AML-193 (cell line): ENCODE measurements at places on chromosomes 12 and 14.

- no peak for DNase-seq
These were observed 141.8 kb downstream of the MYRFL start for GRCh38 chr12:69966839-69967238.

DNA sequence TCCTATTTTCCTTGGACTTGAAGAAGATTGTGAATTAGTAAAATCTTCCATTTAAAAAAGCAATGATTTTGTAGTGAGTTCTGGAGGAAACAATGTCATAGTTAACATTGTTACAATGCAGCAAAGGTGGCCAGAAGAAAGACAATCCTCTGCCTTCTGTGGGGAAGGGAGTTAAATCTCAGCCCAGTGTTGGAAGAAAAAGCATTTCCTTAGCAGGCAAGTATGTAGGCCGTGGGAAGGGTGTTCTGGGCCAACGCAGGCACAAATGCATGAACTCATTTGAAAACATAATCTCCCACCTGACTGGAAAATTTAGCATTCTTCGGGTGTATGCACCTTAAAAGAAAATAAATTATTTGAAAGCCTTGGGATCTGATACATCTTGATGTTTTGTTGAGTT lies 258.6 kb downstream of the ADAMTS20 start:
- DNase-seq, result no peak

DNA sequence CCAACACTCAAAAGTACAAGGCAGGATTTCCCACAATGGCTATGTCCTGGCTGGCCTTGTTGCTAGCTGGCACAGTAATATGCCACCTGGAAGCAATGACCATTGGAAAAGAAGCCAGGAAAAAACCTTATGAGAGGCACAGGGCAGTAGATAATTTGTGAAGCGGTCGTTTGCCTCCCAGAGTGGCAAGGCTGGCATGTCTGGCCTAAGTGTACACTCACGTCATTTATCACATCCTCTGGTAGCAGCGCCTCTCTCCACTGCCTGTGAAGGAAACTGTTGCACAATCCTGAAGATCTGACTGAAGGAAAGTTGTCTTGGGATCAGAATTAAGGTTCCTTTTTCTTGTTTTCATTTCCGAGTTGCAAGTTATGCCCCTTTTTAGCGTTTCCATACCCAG lies 408.5 kb downstream of the ZFP36L1 start:
- DNase-seq, result peak; percentile 79

- no peak for DNase-seq
These were observed 9.4 kb downstream of the DHX37 start for GRCh38 chr12:124979568-124979967.

DNA sequence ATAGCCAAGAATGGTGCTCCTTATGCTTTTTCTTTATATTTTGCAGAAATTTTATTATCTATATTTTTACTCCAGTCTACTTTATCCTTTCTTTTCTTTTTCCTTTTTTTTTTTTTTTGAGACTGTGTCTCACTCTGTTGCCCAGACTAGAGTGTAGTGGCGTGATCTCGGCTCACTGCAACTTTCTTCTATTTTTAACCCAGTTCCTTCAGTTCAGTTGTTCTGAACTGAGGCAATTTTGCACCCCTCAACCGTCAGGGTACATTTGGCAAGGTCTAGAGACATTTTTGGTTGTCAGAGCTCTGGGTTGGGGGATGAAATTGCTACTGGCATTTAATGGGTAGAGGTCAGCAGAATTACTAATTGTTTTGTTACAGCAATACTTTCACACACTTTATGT lies 75.7 kb downstream of the DIP2B start:
- no peak for DNase-seq

DNA sequence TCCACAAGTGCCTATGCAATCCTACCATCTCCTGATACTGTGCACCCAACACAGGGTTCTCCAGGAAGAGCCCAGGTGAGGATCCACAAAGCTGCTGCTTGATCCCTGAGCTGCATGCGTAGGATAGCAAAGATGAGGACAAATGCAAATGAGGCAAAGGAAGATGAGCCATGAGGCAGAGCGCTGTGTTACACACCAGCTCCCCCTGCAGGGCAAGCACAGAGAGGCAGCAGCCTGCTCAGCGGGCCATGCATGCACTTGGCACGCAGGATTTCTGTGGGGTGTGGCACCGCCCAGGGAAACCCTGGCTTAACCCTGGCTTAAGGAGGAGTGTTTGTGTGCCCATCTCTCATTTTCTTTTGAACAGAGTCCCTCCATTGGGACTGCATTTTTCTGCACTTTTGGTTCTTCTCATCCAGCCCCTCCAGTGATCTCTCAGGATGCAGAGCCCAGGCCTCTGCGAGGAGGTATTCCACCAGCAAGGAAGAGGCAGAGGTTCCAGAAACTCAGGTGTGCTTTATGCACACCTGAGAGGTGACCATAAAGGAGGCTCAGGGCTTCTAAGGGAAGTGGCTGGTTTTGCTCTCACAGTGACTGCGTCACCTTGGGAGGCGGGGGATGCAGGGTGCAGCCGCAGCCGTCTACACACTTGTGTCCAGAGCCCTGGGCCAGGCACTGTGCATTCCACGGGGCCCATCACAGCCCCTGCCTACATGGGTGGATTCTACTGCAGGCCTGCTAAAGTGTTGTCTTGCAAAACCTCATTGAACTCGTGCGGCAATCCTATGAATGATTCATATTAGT lies 973.3 kb upstream of the TMEM132C start:
- peak; percentile 24 for DNase-seq

GRCh38 chr12:108671110-108671509 lies 37.4 kb upstream of the SELPLG start:
- DNase-seq, result no peak

GRCh38 chr14:42676636-42677035 lies 1070.0 kb downstream of the LRFN5 start:
- no peak for DNase-seq

- no peak for DNase-seq
These were observed 38.2 kb upstream of the CRADD start for GRCh38 chr12:93638954-93639353.

DNA sequence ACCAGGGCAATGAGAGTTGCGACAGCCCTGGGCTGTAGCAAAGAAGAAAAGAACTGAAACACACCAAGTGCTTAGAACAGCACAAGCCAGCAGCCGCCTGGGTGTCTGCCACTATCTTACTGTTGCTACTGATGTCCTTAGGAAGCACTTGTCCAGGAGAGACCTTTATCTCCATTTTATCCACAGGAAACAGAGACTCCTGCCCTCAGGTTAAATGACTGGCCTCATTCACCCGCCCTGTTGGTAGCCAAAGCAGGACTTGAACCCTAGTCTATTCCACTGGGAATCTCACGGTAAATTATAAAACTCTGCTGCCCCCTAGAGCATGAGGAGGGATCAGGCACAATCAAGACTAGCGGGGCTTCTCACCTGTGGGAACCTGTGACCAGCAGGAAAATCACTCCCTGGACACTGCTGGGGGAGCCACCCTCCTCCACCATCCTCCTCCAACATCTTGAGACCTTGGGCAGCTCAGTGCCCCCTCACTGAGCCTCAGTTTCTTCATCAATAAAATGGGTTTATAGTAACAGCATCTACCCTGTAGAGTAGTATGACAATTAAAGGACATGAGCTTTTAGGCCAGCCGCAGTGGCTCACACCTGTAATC lies 20.5 kb upstream of the TESC start:
- peak; percentile 48 for DNase-seq

DNA sequence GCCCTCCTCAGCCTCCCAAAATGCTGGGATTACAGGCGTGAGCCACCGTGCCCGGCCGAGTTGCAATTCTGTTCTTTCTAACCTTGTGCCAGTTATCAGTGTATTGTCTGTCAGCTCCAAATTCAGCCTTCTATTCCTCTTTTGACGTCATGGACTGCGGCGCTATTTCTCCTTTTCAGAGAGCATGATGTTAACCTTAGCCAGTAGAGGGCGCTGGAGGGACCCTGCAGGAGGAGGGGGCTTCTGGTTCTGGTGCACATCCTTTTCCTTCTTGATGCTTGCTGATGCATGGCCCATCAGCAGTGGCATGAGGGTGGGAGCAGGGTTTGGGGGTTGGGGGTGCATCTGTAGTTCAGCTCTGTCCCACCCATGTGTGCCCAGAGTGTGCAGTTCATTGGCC lies 179.3 kb upstream of the RMST start:
- DNase-seq, result no peak

GRCh38 chr12:28489246-28489645 lies 299.0 kb downstream of the CCDC91 start:
- no peak for DNase-seq

GRCh38 chr14:75636100-75636692 lies 24.5 kb downstream of the ERG28 start:
- no peak for DNase-seq

- DNase-seq, result no peak
These were observed 448.1 kb downstream of the NAV3 start for GRCh38 chr12:78278706-78279190.

DNA sequence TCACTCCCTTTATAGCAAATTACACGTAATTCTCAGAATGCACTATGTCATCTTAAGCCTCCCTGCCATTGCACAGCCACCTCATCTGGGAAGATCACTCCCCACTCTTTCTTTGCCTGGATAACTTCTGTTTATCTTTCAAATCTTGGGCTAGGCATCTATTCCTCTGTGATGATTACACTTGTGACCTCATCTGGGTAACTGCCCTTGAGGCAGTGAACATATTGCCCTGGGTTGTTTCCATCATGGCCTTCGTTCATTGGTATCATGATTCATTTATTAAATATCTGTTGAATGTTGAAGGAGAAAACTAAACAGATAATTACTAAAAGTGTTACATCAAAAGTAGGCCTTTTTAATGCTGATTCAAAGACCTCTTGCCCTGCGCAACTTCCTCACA lies 26.2 kb upstream of the PDE3A start:
- DNase-seq, result no peak

GRCh38 chr12:113366827-113367226 lies 8.4 kb downstream of the PLBD2 start:
- no peak for DNase-seq

GRCh38 chr14:25090716-25091454 lies 40.9 kb upstream of the STXBP6 start:
- DNase-seq, result no peak

DNA sequence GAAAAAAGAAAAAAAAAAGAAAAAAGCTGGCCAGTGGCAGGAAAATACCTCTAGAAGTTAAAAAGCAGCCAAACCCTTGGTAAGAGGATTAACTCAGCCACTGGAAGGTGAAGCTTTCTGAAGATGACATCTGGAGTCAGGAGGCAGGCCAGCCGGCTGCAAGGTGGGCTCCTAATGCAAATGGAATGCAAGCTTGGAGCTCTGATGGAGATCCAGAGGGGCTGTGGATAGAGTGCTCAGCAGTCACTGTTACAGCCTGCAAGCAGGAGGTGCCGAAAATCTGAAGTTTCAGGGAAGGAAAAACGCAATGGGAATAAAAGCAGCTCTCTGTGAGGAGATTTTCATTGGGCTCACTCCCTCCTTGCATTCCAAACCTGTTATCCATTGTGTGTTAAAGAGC lies 41.0 kb downstream of the GSC start:
- DNase-seq, result no peak

- no peak for DNase-seq
These were observed 27.0 kb downstream of the PAPLN start for GRCh38 chr14:73264080-73264884.

- DNase-seq, result no peak
These were observed 171.0 kb downstream of the PAH start for GRCh38 chr12:102745971-102746600.

DNA sequence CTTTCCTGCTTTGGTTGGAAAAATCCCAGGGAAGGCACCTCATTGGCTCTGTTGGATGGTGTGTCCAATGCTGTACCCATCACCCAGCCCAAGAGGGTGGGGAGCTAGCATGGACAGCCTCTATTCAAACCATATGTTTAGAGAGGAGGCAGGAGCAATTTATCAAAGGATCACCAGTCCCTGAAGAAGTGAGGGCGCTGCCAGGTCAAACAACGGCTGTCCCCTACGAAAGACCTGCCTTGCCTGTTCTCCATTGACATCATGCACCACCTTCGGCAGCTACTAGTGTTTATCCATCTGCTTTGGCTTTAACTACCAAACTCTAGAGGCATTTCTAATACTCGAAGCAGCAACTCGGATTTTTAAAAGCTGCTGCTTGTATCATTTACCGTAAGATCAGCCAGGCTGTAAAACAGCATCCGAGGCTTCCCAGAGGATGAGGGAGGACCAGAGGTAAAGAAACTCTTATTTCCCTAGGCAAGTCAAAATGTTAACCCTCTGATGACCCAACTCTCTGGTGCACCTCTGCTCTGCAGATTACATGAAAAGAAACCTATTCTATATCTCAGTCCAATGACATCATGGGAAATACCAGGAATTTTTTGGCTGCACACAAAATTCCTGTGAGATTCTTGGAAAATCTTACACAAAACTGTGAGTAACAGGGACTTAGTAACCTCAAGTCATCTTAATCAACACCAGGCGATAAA lies 720.9 kb upstream of the TBX3 start:
- no peak for DNase-seq

DNA sequence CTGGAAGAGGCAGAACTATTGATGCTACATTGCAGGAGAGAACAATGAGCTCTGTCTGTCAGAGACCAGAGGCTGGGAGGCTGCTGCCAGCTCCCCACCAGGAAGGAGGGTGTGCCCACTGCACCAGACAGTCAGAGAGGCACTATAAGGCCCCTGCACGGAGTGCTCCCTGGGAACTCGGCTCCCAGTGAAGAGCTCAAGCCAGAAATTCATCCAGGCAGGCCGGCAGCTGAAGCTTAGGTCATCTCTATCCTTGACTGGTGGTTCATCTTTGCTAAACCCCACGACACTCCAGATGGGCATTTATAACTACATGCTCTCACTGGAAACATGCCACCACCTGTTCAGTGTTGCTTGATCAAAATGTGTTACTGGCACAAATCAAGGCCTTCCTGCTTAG lies 65.1 kb upstream of the GPATCH2L start:
- no peak for DNase-seq

GRCh38 chr12:132085291-132085635 lies 58.9 kb downstream of the DDX51 start:
- DNase-seq, result no peak

DNA sequence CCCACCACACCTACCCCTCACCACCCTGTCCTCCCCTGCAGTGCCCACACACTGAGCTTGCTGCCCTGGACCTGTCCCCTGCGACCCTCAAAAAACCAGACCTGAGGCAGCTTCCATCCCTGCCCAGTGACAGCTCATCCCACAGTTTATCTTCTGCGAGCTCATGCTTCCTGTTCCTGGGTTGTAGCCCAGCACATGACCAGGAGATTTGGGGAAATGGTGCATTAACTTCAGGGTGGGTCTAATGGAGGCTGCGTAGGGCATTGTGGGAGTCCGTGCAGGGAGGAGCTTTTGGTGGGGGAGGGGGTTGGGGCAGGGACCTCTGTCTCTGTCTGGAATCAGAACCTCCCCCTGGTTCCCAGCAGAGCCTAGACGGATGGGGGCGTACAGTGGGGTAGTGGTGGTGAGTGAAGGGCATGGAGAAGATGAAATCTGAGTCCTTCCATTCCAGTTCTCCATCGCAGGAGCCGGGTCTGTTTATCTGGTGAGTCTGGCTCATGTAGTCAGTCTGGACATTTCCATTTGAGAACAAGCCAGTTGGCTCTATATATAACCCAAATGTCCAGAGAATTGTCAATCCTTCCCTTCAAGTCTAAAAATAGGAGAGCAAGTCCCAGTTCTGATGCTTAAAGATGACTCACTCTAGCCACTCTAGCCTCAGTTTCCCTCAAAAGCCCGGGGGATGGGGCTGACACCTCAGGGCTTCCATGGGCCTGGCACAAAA lies 270.9 kb downstream of the CACNA1C start:
- no peak for DNase-seq
